Neural crest cell (in vitro differentiated cells): ENCODE measurements at places on chromosomes 3 and 15.

GRCh38 chr3:99430348-99431134 is 207.9 kb upstream of the COL8A1 start:
- DNase-seq = no peak

DNA sequence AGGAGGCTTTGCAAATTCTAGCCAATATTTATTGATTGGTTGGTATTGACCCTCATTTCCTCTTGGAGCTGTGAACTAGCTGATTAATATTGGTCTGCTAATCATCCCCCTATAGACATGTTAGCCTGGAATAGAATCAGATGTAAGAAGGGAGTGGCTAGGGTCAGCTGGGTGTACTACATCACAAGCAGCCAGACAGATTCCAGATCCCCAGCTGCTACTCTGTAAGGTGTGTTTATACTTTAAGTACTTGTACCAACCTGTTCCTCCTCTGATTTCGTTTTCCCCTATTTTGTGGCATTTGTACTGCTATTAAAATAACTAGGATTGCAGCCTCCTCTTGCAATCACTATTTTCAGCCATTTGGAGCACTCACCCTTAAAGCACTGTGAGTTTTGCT is 49.9 kb downstream of the PARP15 start:
- DNase-seq = no peak

GRCh38 chr15:85562824-85563223 is 182.4 kb downstream of the AKAP13 start:
- no peak for DNase-seq

- DNase-seq = no peak
Measured at GRCh38 chr3:105878061-105878460, 9.2 kb upstream of the CBLB start.

GRCh38 chr15:85100186-85100937 is 118.7 kb downstream of the PDE8A start:
- DNase-seq = no peak

DNA sequence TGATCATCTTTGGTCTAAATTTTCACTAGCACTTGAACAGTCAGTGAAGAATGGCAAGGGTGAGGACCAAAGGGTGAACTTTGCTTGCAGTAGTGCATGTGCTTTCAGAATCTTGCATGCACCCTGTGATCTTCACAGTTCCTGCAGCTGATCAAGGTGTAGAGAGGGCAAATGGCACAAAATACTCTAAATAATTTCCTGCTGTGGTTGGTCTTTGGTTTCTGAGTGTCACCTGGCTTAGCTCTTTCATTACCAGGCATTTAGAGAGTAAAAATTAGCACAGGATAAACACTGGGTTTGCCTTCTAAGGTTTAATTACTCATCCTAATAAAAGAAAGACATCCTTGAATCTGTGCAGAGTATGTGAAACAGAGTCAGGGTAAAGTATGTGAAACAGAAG is 11.4 kb downstream of the TIPARP start:
- DNase-seq = no peak

GRCh38 chr3:172129850-172130716 is 90.7 kb downstream of the FNDC3B start:
- no peak for DNase-seq

- no peak for DNase-seq
Measured at GRCh38 chr3:188661806-188662205, 507.8 kb downstream of the LPP start.

DNA sequence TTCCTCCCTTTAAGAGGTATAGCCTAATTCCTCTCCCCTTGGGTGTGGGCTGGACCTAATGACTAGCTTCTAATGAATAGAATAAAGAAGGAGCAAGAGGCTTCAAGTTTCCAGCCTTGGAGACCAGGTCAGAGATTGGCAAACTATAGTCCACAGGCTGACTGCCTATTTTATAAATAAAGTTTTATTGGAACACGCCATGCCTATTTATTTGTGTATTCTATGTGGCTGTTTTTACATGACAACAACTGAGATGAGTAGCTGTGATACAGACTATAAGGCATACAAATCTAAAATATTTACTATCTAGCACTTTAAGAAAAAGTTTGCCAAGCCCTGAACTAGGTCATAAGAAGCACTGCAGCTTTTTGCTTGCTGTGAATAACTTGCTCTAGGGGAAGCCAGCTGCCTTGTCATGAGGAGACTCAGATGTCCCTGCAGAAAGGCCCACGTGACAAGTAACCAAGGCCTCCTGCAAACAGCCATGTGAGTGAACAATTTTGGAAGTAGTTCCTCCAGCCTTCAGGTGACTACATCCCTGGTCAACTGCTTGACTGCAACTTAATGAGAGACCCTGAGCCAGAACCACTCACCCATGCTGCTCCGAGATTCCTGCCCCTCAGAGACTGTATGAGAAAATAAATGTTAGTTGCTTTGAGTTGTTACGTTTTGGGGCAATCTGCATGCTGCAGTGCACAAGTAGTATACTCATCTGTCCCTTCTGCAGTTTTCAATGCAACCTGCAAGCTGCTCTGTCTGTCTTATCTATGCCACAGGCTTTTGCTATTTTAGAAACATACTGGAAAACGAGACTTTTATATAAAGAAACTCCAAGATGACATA is 21.1 kb upstream of the MAP3K13 start:
- no peak for DNase-seq

- DNase-seq = no peak
Measured at GRCh38 chr15:80399508-80399907, 4.7 kb upstream of the ARNT2 start.

- no peak for DNase-seq
Measured at GRCh38 chr15:40990789-40991188, 37.5 kb downstream of the CHAC1 start.

GRCh38 chr15:93989440-93989998 is 241.8 kb upstream of the MCTP2 start:
- no peak for DNase-seq

DNA sequence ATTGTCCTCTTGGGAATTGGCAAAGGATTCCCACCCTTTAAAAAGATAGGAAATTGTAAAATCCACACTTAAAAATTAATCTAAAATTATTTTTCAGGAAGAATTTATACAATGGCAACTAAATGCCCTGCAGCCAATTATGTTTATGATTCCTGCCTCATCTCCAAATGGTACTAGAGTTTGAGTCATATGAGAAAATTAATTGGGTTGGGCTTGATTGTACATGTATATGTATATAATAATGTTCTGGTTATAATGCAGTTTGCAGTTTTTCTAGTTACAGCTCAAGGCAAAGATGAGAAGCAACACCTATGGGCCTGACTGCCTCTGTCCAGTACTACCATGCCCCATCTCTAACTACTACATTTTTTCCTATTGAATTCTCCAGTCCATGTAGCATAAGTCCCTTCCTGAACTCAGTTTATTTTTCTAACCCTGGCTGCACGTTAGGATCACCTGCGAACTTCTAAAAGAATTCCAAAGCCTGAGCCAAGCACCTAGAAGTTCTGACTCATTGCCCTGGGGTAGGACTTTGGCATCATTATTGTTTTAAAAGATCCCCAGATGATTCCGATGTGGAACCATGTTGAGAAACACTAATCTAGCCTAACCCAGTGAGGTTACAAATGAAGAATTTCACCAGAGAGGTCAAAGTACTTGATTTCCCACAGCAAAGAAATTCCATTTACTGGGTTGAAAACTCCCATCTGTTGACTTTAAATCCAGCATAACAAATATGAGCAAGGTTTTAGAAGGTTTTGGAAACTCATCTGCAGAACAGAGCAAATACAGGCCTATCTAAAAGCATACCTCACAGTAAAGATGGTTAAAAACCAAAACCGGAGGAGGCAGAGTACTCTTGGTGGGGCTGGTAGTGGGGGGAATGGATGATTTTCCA is 19.4 kb downstream of the TGFBR2 start:
- no peak for DNase-seq

GRCh38 chr15:42070279-42070975 is 23.9 kb downstream of the PLA2G4D start:
- DNase-seq = no peak

GRCh38 chr15:29242456-29243242 is 27.0 kb downstream of the NSMCE3 start:
- no peak for DNase-seq

DNA sequence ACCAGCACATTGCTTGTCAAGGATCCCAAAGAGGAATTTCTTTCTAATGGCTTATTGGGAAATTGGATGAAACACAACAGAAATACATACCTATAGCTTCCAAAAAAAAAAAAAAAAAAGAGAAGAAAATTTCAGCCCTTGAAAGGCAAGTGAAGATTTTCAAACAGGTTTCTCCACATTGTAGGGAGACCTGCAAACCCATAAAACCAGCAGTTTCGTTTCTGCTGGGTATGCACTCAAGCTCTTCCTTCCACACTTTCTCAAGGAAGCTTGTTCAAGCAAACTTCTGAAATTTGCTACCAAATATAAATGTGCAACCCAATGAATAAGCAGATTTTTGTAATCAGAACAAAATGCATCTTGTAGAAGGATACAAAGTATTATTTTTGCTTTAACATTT is 15.9 kb upstream of the SH3BP5 start:
- DNase-seq = no peak

GRCh38 chr15:40693904-40694687 is 878 bp upstream of the RAD51 start:
- DNase-seq = no peak

- no peak for DNase-seq
Measured at GRCh38 chr3:81823882-81824395, 62.5 kb upstream of the GBE1 start.

- no peak for DNase-seq
Measured at GRCh38 chr3:9777694-9778021, 7.9 kb upstream of the CAMK1 start.

GRCh38 chr3:126291537-126291936 is 65.7 kb downstream of the KLF15 start:
- DNase-seq = no peak

GRCh38 chr3:65619451-65619881 is 419.3 kb downstream of the MAGI1 start:
- DNase-seq = no peak

- DNase-seq = no peak
Measured at GRCh38 chr3:149271669-149272068, 50.0 kb upstream of the CP start.

GRCh38 chr3:157754451-157754850 is 251.2 kb upstream of the VEPH1 start:
- DNase-seq = no peak

- DNase-seq = no peak
Measured at GRCh38 chr3:112676659-112677234, 35.8 kb upstream of the CCDC80 start.

DNA sequence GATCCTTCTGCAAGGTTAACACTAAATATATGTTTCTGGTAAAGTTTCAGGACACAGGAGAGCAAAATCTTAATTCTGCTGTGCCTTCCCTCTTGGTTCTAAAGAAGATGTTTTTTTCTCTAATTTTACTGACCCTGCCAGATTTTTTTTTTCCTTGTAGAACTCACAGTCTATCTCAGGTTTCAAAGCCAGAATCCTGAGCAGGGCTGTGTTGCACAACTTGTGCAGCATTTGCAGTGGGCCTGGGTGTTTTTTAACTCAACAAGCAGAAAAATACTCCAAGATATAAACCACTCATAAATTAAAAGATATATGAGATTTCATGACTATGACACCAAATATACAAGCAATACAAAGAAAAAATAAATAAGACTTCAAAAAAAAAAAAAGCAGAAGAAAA is 40.2 kb upstream of the ARF4 start:
- no peak for DNase-seq

DNA sequence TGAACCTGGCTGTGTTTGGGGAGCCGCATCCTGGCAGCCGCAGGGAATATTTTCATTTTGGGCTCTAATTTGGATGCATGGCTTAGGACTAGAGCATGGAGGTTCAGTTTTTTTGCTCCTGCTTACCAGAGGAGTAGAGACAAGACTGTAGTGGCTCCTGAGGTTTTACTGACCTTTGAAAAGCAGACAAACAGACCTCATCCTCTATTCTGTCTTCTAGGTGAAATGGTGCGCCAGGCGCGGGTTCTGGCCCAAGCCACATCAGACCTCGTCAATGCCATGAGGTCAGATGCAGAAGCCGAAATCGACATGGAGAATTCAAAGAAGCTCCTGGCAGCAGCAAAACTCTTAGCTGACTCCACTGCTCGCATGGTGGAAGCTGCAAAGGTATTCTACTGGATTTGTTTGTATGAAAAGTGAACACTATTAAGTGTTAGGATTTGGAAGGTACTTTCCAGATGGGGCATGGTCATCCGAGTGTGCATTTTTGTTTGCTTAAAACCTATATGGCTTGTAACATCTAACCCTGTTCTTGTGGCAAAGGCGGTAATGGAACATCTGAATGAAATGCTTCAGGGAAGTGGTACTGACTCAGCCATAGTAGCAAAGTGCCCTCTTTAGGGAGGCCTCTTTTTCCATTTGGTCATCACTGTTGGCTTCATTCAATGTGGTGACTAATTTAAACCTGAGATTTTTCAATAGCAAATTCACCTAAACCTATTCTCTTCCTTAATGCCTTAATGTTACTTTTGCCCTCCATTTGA is 330.7 kb upstream of the TPM1 start:
- no peak for DNase-seq

GRCh38 chr3:49341996-49342395 is 2.1 kb upstream of the USP4 start:
- no peak for DNase-seq

GRCh38 chr3:57446318-57446841 is 97.8 kb downstream of the DNAH12 start:
- DNase-seq = no peak

GRCh38 chr3:131326307-131326706 is 55.3 kb upstream of the NUDT16 start:
- DNase-seq = no peak
